ENCODE measurements at places on chromosomes 1 and 21.

DNA sequence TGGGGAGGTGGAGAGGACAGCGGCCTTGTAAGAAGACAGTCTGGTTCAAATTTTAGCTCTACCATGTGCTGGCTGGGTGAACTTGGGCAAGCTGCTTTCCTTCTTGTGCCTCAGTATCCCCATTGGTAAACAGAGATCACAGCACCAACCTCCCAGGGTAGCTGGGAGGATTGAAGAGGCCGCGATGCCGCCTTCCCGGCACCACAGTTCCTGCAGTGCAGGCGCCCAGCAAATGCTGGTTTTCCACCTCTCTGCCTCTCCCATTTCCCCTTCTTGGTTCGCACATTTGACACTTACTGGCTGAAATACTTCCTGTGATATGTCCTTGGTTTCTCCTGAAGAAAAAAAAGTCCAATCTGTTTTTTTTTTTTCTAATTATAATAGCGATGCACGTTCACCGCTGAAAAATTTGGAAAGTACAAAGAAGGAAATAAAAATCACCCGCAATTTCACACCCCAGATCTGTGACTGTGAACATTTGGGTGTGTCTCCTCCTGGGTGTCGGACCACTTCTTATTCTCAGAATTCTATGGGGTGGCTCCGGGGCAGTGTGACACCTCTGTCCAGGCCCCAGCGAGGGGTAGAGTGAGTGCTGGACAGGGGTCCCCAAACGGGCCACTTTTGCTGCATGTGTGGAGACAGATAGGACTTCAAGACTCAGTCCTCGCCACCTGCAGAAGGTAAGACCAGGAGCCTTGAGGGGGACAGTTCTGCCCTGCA lies 73.1 kb downstream of the RUNX3 start:
- DNase-seq: no peak

GRCh38 chr1:64743954-64744491 lies 852 bp upstream of the RAVER2 start:
- no peak for DNase-seq

DNA sequence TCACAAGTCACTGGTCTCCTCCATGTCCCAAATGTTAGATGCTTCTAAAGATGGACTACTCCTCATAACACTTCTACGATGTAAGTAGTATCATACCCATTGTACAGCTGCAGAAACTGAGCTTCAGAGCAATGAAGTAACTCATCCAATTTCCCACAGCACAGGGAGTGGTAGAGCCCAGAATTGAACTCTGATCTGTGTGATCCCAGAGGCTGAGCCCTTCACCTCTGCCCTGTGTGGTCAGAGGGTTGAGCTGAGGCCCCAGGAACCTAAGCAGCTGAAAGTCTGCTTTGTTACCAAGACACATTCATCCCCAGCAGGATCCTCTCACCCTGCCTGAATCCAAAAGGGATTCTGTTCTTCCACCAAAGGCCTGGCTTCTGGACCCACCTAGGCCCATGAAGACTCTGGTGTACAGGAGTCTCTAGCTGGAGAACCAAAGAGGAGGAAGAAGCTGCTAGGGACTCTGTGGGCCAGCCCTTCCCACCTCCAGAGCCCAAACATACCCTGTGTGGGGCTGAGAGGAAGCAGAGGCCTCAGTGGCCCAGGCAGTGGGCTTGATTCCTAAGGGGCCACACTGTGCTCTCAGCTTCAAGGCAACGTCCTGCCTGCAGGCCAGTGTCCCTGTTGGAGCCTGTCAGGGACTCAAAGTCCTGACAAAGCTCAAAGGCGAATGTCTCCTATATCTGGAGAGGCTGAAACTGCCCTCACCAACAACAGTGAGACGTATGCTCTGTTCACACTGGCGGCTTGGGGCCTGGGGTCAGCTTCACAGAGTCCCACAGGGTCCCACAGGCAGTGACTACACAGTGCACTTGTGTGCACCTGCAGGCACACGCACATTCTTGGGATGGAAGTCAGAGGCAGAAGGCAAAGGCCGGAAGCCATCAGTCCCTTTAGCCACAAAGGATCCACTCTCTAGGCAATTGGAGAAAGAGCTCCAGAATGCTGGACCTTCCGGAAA lies 40.4 kb upstream of the SLC30A1 start:
- DNase-seq: no peak

DNA sequence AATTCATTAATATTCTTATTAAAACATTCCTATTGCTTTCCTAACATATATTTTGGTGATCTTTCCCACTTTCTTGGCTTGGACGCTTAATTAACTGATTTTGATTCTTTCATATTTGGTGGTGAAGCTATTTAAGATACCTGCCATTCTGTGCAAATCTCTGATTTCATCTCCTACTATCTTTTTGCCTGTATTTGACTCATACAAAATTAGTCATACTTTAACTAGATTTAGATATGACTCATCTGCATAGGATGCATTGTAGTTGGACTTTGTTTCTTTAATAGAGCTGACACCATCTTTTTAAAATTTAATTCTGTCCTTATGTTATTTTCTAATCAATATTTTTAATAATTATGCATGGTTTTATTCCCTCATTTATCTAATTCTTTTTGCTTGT lies 93.8 kb upstream of the PLPPR4 start:
- no peak for DNase-seq

DNA sequence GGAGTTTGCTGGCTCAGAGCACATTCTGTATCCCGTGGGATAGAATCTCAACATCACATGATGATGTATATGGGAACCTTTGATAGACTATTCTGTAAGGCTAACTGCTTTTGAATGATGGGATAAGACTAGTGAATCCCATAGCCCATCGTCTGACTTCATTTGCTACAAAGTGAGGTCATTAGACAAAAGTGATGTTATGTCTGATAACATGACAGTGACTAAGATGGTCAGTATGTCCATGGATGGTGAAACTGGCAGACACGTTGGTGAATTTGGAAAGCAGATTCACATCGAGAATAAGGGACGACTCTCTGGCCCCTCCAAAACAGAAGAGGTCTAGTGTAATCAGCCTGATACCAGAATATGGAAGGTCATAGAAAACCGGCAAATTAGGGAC lies 108.4 kb downstream of the HHAT start:
- DNase-seq: no peak

- DNase-seq: no peak
Observed at GRCh38 chr1:202160377-202160940, at the start of gene PTPN7. Gene PTPN7 (minus strand): TSS chr1:202160602. CDS start chr1:202159402, 1,200 bp downstream.

DNA sequence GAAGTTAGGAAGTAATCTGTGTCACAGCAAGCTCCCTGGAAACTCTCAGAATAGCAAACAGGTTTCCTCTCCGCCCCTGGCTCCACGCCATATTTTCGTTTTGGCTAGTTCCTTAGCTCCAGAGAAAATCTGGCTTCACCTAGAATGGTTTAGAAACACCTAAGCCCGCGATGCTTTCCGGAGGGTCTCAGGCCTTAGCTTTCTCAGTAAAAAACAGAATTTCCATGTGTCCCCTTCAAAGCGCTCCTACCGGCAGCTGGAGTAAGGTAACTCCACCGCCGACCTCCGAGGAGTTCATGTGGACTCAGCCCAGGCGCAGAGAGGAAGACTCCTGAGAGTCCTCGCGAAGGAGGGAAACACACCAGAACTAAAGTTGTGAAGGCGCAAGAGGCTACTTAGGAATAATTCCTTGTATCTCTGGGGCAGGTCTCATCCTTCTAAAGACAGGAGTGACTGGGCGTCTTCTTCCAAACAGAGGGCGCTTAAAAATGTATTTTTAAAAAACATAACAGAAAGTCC lies 406 bp downstream of the KIAA0040 start:
- DNase-seq: no peak

GRCh38 chr1:71231751-71232150 lies 150.9 kb upstream of the ZRANB2 start:
- DNase-seq: no peak

DNA sequence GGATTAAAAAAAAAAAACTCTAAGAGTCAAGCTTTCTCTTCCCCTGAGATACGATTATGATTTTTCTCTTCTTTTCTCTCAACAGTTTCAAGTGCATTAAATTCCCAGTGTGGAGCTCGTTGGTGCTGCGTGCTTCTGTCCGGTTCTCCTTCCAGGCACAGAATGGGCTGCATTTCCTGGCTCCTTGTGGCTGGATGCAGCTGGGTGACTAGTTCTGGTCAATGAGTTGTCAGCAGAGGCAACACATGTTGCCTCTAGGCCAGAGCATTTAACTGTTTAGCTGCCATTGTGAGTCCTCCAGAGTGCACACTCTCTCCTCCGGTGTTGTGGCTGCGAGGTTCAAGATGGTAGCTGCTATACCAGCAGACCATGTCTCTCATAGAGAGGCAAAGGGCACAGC lies 312.9 kb downstream of the RRAGC start:
- DNase-seq: no peak

DNA sequence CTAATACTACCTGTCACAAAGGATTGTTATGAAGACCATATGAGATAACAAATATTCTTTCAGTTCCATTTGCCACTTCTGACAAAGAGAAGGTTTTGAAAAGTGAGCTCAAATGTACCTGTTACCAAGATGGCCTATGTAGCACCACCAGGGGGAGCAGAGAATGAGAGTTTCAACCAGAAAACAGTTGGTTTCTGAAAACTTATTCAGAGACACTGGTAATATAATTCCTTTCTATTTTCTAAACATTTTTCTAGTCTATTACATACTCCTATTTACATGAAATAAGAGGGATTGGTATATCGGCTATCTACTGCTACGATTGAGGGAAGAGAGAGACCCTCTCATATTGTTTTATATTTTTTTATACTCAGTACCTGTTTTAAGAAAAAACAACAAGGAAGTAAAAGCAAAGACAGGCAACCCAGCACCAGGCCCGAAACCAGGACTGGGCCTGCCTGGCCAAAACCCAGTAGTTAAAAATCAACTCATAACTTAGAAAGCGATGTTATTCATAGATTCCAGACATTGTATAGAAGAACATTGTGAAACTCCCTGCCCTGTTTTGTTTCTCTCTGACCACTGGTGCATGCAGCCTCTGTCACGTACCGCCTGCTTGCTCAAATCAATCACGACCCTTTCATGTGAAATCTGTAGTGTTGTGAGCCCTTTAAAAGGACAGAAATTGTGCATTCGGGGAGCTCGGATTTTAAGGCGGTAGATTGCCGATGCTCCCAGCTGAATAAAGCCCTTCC lies 48.3 kb downstream of the IL23R start:
- DNase-seq: no peak

- DNase-seq: no peak
Observed at GRCh38 chr1:67285780-67286488, 21.7 kb upstream of the IL12RB2 start.

GRCh38 chr1:228988664-228989063 lies 253.4 kb downstream of the RHOU start:
- DNase-seq: no peak

GRCh38 chr1:6519935-6520671 lies 28.6 kb upstream of the PLEKHG5 start:
- DNase-seq: peak; percentile 36

DNA sequence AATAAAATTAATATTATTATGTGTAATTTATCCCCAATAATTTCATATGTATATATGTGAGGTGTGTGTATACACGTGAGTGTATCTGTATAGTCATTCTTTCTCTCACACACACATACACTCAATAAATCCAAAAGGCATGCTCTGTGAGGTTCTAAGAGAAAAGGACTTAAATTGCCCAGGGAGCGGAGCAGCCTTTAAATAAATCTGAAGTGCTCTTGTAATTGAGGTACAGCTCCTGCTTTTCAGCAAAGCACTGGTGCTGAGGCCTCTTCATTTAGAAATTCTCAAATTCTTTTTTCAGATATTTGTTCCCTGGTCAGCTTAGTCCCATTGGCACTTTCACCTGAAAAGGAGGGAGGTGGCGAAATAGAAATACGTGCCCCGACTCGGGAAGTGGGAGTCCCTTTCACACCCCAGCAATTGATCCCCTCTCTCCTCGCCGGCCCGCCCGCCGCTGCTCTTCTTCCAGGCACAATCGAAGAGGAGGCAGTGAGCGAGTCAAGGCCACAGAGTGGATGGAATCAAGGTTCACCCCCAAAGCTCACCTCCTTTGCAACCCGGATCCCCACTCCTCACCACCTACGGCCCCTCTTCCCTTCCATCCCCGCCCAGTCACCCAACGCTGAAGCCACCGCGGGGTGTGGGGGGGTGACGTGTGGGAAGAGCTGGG lies 944 bp downstream of the PLPPR5 start:
- DNase-seq: peak; percentile 27

DNA sequence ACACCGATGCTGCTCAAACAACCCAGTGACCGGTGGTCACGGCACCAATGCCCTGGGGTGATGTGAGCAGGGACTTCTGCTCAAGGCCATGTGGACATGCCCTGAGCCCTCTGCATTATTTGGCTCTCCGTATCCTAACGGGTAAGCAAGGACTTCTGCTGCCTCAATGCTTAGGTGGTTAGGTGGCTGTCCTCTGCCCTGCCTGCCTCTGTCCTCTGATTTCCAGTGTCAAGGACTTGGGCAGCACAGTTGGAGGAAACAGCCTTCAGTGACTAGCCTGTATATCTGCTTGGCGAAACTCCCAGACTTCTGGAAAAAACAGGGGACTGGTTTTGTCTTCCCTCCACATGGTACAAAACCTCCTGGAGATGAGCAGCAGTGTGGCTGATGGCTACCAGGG lies 34.5 kb downstream of the DNAJC11 start:
- no peak for DNase-seq

DNA sequence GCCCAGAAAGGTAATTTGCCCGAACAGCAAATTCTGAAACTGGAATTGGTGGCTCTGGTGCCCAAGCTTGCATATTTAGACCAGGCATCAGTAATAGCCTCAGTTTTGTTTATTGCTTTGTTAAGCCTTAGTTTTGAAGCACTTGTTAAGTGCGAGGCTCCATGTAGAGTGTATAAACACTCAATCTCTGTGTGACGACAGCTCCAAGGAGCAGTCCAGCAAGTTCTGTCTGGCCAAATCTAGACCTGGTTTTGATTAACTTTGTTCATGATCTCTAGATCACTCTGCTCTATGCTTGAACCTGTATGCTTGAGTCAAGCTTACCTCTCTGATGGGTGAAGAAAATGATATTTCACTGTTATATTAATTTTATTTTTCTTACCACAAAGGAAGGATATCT lies 37.4 kb downstream of the DOP1B start:
- DNase-seq: no peak

DNA sequence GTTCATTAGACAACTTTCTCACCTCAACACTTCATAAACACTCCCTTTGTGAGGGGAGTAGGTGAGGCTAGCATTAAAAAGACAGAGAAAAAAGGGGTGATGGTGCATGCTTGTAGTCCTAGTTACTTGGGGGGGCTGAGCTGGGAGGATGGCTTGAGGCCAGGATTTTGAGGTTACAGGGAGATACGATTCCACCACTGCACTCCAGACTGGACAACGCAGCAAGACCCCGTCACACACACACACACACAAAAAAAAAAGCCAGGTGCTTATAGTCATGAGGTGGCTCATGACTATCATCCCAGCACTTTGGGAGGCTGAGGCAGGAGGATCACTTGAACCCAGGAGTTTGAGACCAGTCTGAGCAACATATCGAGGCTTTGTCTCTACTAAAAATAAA lies 29.6 kb downstream of the GON4L start:
- DNase-seq: no peak

- DNase-seq: no peak
Observed at GRCh38 chr1:62905309-62905708, 121.4 kb downstream of the ATG4C start.

- DNase-seq: no peak
Observed at GRCh38 chr1:13774121-13774520, 74.1 kb downstream of the PRDM2 start.

- DNase-seq: no peak
Observed at GRCh38 chr21:25676451-25676850, 37.4 kb downstream of the JAM2 start.
